ENCODE measurements at places on chromosomes 1 and 21. TPM values are rescaled to one million over a fixed set of nuclear protein-coding genes. Genes with fewer than 3 reads are reported as not detected.

Gene RGS8
- not detected for total RNA-seq

Gene FLVCR1
- 17.5 TPM for total RNA-seq

Gene S100A10
- total RNA-seq = 1,892 TPM

Gene NECTIN4
- total RNA-seq = 1.9 TPM
